ENCODE measurements at places on chromosomes 5 and 9.

- no peak for DNase-seq
Measured at GRCh38 chr5:60339691-60340201, 360.2 kb downstream of the DEPDC1B start.

DNA sequence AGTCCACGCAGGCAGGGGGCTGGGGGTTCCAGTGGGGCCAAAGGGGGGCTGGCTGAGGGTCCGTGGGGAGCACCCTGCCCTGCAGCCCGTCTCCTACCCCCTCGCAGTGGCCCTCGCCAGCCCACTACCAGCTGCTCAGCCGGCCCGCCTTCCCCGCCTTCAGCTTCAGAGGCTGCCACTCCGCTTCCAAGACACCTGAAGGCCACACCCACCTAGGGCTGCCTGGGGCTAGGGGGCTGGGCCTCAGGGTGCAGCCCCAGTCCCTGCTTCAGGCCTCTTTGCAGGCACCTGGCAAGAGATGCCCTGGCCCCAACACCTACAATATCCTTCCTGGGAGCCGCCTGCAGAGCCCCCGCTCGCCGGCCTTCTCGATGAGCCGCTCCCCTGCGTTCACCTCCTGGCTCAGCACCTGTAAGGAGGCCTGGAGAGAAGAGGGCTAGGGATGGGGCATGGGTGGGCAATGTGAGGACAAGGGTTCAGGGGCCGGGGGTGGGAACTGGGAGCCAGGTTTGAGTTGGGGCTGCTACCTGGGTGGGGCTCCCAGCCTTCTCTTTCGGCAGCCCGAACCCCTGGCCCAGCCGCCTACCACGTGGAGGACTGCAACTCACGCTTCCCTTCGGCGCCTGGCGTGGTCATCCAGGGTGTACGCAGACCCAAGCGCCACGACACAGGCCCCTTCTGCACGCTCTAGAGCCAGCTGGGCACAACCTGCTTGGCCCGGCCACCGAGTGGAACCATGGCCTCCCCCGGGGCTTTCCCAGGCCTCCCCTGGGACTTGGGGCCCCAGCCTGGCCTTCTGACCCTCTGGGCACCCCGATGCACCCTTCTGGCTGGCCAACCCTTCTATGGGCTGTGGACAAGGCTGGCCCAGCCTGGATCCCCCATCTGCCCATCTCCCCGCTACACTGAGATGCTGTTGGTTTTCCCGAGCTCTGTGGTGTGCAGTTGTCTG, 1.7 kb downstream of the STPG3 start:
- DNase-seq: no peak

- DNase-seq: no peak
Measured at GRCh38 chr5:35319333-35320002, 89.2 kb upstream of the PRLR start.

DNA sequence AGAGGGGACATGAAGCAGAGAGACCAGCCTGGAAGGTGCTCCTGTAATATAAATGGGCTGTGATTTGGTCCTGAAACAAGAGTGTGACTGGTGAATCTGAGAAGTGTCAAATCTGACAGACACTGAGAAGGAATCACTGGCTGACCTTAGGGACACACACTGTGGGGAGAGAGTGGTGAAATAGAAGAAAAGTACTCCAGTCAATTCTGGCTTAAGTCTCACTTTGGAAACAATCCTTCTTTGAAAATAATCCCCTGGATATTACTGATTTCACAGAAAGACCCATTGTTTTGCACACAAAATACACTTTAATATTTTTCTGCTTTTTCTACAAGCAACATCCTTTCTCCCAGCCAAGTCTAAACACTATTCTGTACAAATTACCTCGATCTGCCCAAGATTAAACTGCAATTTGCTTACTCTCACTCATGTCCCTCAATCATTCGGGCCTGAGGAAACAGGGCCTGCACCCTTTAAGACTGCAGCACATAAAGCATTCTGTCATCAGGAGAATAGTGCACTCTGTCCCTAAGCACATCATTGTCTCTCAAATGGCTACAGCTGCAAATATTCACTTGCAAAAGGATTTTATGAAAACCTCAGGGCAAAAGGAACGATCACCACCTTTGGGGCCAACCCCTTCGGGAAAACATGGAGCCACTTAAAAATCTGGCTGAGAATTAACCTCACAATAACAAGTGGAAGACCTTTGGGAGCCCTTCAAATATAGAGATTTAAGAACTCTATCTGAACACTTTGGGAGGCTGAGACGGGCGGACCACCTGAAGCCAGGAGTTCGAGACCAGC, 68.6 kb downstream of the MAPKAP1 start:
- DNase-seq: no peak

All from NCI-H526 (cell line).